ENCODE measurements at places on chromosomes 6 and 20.

DNA sequence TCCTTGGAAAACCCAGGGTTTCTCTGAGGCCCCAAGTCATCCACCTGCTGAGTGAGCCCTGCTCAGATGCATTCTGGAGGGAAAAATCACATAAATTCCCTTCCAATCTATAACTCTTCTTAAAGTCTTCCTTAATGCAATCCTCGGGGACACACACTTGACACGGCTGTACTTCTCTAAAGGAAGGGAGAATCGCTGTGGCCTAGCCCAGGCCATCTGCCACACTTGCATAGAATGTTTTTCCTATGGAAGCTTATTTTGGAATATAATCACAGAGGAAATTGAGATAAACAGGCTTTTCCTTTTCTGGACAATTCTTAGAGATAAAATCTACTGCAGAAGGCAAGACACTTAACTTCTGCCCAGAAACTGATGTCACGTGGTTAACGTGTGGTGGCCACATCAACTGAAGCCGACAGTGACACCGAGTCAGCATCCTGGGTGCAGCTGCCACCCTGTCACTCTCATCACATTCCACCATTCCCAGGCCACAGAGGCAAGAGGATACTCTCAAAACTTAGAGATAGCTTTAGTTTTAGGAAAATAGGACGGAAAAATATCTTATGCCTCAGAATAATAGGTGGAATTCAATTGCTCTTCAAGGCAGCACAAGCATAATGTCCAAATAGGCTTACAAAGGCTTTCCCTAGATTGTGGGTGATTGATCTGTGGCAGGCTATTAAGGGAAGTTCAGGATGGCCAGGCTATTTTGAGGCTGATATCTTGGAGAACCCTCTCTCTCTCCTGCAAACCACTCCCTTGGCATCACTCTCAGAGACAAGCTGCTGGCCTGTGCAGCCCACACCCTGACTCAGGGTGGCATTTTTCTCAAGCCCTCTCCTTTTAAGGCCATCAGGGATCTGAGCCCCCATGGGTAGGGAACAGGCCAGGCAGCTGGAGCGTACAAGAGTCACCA is 29.6 kb downstream of the PSMB1 start:
- no peak for DNase-seq

- DNase-seq: no peak
These were observed 48.6 kb downstream of the CD24 start for GRCh38 chr6:106925948-106926347.

DNA sequence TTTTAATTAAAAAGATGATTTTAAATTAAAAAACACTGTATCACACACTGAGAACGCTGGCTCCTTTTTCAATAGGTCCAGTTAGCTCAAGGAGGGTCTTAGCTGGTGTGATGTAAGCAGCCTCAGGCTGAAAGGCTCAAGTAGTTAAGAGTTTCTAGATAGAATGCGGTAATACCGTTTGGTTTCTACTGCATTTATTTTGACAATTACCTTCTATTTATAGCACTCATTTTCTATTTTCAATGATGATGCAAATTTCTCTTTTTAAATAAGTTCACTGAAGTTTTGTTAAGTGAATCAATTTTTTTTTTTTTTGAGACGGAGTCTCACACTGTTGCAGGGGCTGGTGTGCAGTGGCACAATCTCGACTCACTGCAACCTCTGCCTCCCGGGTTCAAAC is 87.1 kb downstream of the PREX1 start:
- DNase-seq: no peak

GRCh38 chr6:126261792-126262421 is 78.0 kb upstream of the CENPW start:
- no peak for DNase-seq

DNA sequence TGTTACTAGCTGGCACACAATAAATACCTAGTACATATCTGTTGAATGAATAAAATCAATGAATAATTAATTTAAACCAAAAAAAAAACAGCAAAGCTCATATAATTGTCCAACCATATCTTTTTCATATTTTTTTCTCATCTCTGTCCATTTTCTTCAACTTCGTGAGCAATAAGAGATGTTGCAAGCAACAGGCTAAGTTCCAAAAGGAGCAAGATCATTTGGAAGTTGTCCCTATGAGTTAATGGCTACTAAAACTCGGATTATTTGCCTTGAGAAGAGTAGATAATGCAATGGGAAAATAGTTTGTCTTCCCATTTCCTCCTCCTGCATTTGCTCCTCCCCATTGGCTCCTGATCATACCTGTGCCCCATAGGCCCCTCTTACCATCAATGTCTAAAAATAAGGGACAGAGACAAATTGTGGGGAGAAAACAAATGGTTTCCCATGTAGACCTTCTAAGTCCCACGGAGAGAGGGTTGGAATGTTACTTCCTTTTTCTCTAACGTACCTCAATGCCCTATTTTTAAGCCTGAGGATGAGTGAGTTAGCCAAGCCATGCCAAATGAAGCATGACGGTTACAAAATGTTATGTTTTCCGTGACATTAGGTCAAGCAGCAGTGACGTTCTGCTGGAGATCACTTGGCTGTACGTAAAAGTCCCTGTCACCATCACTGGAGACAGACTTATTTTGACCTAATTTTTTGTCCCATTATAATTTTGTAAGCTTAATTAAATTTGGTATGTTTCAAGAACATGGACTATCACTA is 217.3 kb upstream of the PREP start:
- no peak for DNase-seq

DNA sequence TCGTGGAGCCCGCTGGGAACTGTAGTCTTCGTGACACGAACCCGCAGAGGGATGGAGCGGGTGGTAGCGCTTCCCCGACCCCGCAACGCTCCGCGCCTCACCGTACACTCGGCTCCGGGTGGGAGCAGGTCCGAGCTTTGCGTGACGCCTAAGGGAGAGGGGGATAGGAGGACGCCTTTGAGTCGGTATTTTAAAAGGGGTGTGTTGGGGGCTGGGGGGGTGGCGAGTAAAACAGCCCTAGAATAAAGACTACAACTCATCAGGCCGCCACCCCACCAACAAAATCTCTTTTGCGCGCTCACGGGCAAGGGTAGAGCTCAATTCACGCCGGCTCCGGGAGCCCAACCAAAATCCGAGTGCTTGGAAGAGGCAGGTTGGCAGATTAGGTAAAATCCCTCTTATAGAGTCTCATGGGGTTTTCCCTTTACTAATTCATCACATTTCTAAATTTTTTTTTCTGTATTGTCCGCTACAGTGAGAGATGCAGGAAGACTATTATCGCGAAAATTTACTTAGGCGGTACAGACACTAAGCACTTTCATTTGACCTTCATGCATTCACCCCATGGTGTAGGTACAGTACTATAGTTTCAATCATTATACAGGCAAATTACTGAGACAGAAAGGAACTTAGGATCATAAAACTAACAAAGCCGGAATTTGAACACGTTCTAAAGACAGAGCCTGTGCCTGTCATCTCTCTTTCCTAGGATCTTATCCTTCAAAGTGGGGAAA is 706 bp upstream of the SNX14 start:
- no peak for DNase-seq

DNA sequence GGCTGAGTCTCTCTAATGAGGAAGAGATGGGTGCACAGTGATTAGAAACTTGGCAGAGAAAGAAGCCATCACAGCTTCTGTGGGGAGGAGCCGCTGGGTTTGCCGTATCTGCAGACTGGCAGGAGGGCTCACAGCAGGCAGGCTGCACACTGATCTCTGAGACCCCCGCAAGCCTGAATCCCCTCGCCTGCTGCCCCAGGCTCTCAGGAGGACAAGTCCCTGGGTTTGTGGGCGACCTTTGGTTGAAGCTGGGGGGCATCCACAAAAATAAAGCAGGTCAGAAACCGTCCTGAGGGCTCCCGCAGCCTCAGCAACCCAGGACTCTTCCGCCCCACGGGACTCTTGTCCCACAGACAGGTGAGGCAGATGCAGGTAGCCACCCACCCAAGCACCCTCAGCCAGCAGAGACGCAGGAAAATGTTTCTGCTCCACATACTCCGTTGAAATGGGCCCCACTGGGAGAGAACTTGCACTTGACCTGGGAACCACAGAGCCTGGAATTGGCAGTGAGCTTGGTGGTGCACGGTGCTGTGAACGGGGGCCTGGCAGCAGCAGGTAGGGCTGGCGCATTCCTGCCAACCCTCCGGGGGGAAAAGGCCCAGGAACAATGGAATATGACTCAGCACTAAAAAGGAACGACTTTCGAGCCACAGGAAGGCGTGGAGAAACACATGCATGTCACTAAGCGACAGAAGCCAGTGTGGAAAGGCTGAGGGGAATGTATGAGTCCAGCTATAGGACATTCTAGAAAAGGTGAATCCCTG is 89.9 kb downstream of the YTHDF1 start:
- DNase-seq: no peak

GRCh38 chr6:75876152-75876551 is 127.1 kb downstream of the MYO6 start:
- no peak for DNase-seq

GRCh38 chr6:21961226-21961625 is 335.6 kb downstream of the PRL start:
- no peak for DNase-seq

GRCh38 chr6:723540-723939 is 30.6 kb upstream of the EXOC2 start:
- no peak for DNase-seq

DNA sequence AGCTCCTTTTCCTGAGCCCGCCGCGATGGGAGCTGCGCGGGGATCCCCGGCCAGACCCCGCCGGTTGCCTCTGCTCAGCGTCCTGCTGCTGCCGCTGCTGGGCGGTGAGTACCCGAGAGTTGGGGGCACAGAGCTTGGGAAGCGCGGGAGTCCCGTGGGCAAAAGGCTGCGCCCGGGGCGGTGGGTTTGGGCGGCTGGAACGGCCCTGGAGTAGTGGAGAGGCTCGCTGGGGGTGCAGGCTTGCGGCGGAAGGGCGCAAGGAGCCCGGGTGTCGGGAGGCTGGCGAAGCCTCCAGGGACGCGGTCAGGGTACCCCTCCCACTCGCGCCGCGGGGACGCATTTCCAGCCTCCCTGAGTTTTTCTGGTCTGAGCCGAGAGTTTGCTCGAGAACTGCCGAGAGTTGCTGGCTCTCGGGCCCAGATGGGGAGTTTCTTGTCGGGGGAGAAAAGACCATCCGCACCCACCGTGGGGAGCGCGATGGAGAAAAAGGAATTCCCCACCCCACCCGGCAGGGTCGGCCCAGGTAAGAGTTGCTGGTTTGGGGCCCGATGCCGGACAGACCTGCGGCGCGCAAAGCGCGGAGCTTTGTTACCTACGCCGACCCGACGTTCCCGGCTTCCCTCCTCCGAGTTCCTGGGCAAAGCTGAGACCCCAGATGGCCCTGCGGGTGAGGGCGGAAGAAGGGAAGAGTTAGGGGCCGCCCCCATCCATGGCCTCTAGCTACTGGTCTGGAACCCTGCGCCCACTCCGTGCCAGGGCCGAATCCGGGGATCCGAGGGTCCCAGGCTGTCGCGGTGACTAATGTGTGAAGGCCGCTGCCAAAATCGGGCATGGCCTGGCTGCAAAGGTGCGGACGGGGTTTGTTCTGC is 584 bp downstream of the PTK7 start:
- DNase-seq: no peak

GRCh38 chr6:113739041-113739655 is 118.0 kb upstream of the MARCKS start:
- DNase-seq: no peak

- no peak for DNase-seq
These were observed 17.4 kb downstream of the TMEM242 start for GRCh38 chr6:157305670-157306653.

DNA sequence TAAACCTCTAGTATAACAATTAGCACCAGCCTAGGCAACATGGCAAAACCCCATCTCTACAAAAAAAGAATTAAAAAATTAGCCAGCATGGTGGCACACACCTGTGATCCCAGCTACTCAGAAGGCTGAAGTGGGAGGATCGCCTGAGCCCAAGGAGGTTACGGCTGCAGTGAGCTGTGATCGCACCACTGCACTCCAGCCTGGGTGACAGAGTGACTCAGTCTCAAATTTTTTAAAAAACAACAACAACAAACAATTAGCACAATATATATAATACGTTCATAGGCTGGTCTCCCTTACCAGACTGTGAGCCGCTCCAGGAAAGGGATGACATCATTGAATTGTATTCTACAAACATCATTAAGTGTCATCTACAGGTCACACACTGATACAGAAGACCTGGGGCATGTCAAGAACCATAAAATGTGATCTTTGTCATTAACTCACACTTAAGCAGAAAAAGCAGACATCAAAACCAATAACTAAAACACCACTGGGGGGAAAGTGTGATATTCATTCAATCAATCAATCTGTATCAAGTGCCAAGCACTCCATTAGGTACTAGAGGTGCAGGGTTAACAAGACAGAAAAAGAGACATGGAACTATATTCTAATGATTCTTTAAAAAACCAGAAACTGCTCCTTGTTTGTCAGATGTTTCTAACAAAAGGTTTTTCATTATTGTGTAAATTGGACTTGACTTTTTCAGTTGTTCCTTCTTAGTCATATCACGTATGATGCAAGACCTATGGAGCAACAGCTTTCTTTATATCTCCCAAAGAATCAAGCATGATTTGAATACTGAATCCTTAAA is 17.8 kb downstream of the MAP3K5 start:
- no peak for DNase-seq

GRCh38 chr6:20564777-20565176 is 30.5 kb downstream of the CDKAL1 start:
- DNase-seq: no peak

- DNase-seq: no peak
These were observed 189.0 kb upstream of the SOX4 start for GRCh38 chr6:21404577-21404976.

GRCh38 chr20:16005915-16006493 is 567.2 kb downstream of the KIF16B start:
- no peak for DNase-seq

GRCh38 chr6:120354452-120355098 is 979.7 kb downstream of the TBC1D32 start:
- no peak for DNase-seq

- no peak for DNase-seq
These were observed 353.5 kb downstream of the SMOC2 start for GRCh38 chr6:168794491-168794890.

GRCh38 chr6:146650799-146651481 is 52.2 kb downstream of the ADGB start:
- DNase-seq: no peak

DNA sequence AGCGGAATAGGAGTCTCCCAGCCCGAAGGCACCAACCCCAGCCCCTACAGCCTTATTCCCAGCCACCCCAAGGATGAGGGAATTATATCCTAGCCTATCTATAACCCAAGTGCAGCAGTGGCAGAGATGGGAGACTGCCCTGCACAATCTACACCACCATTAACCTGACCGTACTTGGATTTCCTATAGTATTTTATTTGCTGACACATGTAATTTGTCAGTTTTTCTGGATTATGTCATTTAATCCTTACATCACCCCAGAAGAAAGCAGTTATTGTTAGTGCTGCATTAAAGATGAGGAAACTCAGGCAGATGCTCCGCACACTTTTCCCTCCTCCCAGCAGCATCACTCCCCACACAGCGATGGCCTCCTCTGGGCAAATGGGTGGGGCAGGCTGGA is 6.0 kb downstream of the BFSP1 start:
- DNase-seq: no peak

- no peak for DNase-seq
These were observed 231.4 kb downstream of the GJA1 start for GRCh38 chr6:121666814-121667213.

GRCh38 chr6:166045173-166045859 is 122.3 kb downstream of the TBXT start:
- no peak for DNase-seq

- DNase-seq: no peak
These were observed 17.9 kb downstream of the GNAS start for GRCh38 chr20:58870293-58871014.
